Fibroblast of lung (primary cell): ENCODE measurements at places on chromosomes 7 and 10. TPM values are rescaled to one million over a fixed set of nuclear protein-coding genes. Genes with fewer than 3 reads are reported as not detected.
A peak's percentile ranks its signal among the peaks of the same experiment; 100 is the strongest.

GRCh38 chr10:5949009-5949759 lies 28.2 kb downstream of the IL15RA start:
- peaks cover 20% of the 10 kb centered on the region for H3K4me1 ChIP-seq
- no peak overlapping the region for H3K4me3 ChIP-seq
- DNase-seq: peak; percentile 76
- no peaks in the 10 kb centered on the region for H3K27me3 ChIP-seq
- H3K27ac ChIP-seq: no peak overlapping the region

DNA sequence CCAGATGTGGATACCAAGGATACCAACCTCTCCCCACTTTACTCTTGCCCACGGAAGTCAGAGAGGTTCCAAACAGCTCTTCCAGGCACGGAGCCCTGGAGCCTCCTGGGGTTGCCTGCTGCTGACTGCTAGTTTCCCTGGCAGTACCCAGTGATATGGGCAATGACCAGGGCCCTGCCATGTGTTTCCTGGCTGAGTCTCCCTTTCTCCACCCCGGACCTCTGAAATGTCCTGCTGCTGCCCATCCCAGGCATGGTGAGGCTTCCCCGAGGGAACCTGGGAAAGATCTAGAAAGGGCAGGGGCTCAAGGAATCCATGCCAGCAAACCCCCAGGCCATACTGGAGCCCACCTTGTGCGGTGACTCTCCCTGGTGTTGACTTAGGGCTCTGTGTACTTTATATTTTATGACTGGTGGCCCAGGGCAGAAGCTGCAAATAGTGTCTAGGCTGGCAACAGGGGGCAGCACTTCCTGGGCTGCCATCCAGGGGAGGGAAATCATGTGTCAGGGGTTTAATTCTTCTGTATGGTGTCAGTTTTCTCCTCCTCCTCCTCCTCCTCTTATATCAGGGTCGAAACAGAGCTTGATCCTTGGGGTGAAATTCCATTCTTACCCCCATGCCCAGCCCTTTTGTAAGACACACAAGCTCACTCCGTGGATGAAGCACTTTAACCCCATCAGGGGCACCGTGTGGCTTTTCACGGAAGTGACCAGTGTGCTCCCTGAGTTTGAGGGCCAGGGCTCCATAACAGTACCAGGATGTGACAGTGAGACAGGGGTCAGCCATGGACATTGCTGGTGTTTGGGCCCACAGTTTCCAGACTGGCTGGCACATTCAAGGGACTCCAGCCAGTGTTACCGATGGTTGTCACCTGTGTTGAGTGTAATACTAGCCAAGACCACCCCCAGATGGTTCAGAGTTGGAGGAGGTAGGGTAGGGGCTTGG lies 62.4 kb upstream of the GDF10 start:
- H3K36me3 ChIP-seq: no peaks in the 10 kb centered on the region
- H3K4me3 ChIP-seq: no peak overlapping the region
- DNase-seq: no peak
- H3K4me1 ChIP-seq: no peaks in the 10 kb centered on the region
- H3K27me3 ChIP-seq: peaks cover 5% of the 10 kb centered on the region

GRCh38 chr7:125820495-125820894 lies 890.9 kb upstream of the POT1 start:
- H3K4me1 ChIP-seq: no peaks in the 10 kb centered on the region
- H3K4me3 ChIP-seq: no peak overlapping the region
- no peaks in the 10 kb centered on the region for H3K36me3 ChIP-seq

- H3K4me1 ChIP-seq: no peaks in the 10 kb centered on the region
- H3K36me3 ChIP-seq: no peaks in the 10 kb centered on the region
- no peak for DNase-seq
- no peak overlapping the region for H3K4me3 ChIP-seq
Measured at GRCh38 chr10:4101918-4102654, 317.1 kb upstream of the KLF6 start.

AGR2 gene
- not detected in 2 replicates for polyA plus RNA-seq

- no peak overlapping the region for H3K27ac ChIP-seq
- no peak for DNase-seq
- H3K4me3 ChIP-seq: no peak overlapping the region
- H3K36me3 ChIP-seq: no peaks in the 10 kb centered on the region
Measured at GRCh38 chr10:45075216-45075615, 74.5 kb downstream of the ZNF22 start.

- H3K27ac ChIP-seq: no peak overlapping the region
- H3K27me3 ChIP-seq: no peaks in the 10 kb centered on the region
- no peak for DNase-seq
- H3K4me3 ChIP-seq: no peak overlapping the region
Measured at GRCh38 chr7:51066405-51066882, 250.2 kb downstream of the COBL start.

DEPP1 gene
- 18.7 and 30.3 TPM in 2 replicates for polyA plus RNA-seq

DNA sequence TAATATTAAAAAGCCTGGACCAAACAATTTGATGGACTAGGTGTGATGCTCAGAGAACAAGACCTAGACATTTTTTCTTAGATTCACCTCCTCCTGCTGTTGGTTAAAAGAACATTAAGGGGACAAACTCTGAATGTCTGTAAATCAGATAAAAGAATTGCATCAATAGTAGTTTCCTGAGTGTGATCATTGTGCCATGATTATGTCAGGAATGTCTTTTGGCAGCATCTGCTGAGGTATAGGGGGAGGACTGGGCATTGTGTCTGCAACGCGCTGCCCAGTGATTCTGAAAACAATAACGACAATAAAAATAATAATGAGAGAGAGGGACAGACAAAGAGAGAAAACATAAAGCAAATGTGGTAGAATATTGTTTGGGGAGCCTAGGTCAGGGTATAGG lies 6.9 kb downstream of the C7orf57 start:
- no peak overlapping the region for H3K4me3 ChIP-seq
- DNase-seq: no peak
- H3K27ac ChIP-seq: no peak overlapping the region
- H3K27me3 ChIP-seq: peaks cover 3% of the 10 kb centered on the region

DNA sequence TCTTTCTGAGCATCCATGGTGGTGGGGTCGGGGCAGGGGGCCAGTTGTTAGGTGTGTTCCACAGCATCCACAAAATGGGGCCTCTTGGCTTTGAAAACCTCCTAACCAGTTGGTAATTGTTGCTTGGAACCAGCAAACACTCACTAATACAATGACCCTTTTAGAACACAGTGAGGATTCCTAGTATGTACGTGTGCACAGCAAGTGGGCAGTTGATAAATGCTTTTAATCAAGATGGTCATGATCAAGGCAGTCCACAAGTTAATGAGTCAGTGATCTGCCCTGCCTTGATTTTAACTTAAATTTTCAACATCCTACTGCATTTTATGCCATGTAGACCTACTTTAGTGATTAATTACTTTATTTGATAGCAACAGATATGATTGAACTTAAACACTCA lies 103.1 kb downstream of the ETV1 start:
- no peaks in the 10 kb centered on the region for H3K27me3 ChIP-seq
- no peaks in the 10 kb centered on the region for H3K36me3 ChIP-seq
- no peak overlapping the region for H3K4me3 ChIP-seq
- H3K4me1 ChIP-seq: no peaks in the 10 kb centered on the region
- H3K27ac ChIP-seq: no peak overlapping the region

ACTA2 gene
- 237 and 2,788 TPM in 2 replicates for polyA plus RNA-seq

- no peaks in the 10 kb centered on the region for H3K4me1 ChIP-seq
- H3K4me3 ChIP-seq: no peak overlapping the region
- no peak overlapping the region for H3K27ac ChIP-seq
- DNase-seq: no peak
Measured at GRCh38 chr10:48677625-48678024, 7.0 kb upstream of the WDFY4 start.

DNA sequence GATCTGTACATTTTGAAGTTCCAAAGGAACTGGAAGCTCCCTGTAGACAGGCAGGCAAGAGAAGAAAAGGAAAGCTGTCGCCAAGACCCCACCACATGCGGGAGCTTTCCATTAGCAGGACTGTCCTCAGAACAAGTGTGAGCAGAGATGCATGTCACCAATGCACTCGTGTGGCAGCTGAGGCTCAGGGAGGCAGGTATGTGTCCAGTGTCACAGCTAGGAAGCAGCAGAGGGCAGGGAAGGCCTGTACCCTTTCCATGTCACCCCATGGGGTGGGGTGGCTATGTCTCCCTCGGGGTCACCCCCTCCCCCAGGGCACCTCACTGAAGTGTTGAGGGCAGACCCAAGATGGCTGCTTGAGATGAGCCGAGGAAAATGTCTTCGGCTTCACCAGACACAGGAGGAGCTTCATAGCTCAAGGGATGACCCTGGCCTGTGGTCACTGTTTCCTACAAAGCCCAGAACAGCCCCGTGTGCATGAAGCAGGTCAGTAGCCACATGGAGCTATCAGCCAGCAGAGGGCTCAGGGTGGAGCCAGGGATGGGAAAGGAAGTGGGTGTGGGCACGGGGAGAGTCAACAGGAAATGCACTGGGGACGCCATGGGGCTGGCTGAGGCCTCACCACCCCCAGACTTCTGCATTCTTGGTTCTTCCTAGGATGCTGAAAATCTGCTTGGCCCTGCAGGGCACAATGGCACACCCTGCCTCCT lies 96.6 kb downstream of the FAM53B start:
- H3K27me3 ChIP-seq: no peaks in the 10 kb centered on the region
- no peaks in the 10 kb centered on the region for H3K36me3 ChIP-seq
- peaks cover 27% of the 10 kb centered on the region for H3K4me1 ChIP-seq
- DNase-seq: no peak

- no peak overlapping the region for H3K4me3 ChIP-seq
- no peaks in the 10 kb centered on the region for H3K36me3 ChIP-seq
- peaks cover 3% of the 10 kb centered on the region for H3K27me3 ChIP-seq
- no peaks in the 10 kb centered on the region for H3K4me1 ChIP-seq
- no peak for DNase-seq
- H3K27ac ChIP-seq: no peak overlapping the region
Measured at GRCh38 chr7:44972562-44972961, 6.3 kb downstream of the MYO1G start.

GRCh38 chr7:18566829-18567228 lies 71.3 kb downstream of the HDAC9 start:
- no peak overlapping the region for H3K4me3 ChIP-seq
- no peak for DNase-seq
- no peaks in the 10 kb centered on the region for H3K4me1 ChIP-seq

GFRA1 gene
- polyA plus RNA-seq: 6.1 and 29.6 TPM in 2 replicates

GRCh38 chr10:47287365-47287802 lies 12.6 kb upstream of the GDF10 start:
- no peaks in the 10 kb centered on the region for H3K36me3 ChIP-seq
- H3K27me3 ChIP-seq: peaks cover 3% of the 10 kb centered on the region
- H3K4me3 ChIP-seq: no peak overlapping the region
- no peaks in the 10 kb centered on the region for H3K4me1 ChIP-seq

A1CF gene
- polyA plus RNA-seq: not detected in 2 replicates

GOLGA7B gene
- polyA plus RNA-seq: not detected in 2 replicates
